ENCODE measurements at places on chromosomes 6 and 20.

- DNase-seq, result no peak
Observed at GRCh38 chr20:22460231-22460630, 124.1 kb downstream of the FOXA2 start.

DNA sequence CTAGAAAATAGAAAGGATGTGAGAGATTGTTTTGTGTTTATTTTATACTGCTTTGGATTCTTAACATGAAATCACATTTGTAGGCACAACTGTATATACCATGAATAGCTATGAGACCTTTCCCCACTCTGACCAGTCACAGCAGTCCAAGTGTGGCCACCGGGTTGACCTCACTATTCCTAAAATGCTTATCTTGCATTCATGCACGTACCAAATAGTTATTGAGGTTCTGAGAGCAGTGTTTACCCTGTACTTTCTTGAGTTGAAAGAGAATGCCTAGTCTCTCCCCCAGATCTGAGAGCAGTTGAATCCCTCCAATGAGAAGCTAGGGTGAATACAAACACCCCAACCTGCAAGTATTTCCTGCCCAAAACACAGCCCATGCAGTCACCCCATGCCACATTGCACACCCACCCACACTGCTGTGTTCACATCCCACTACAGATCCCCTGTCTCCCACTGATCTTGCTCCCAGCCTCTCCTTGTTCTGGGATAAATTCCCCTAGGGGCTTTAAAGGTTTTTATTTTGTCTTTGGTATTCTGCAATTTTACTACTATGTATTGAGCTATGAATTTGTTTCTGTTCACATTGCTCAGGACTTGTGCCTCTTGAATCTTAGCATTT, 51.6 kb downstream of the GOPC start:
- no peak for DNase-seq

DNA sequence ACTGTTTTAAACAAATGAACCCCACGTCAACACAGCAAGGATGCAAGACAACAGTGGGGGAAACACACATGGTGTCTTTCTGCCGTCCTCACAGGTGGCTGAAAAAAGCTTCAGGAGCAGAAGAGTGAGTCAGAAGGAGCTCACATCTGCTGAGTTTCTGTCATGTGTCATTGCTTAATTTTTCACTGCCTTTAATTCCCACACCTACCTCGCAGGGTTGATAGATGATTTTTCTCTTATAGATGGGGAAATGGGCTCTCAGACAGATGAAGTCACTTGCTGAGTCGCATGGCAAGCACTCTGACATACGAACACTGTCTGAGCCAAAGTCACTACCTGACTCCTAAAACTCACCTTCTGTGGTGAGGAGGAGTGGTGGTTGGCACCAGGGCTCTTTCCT, 28.3 kb upstream of the CARMIL1 start:
- no peak for DNase-seq

GRCh38 chr6:104969108-104969507, 12.2 kb downstream of the LIN28B start:
- DNase-seq, result no peak

DNA sequence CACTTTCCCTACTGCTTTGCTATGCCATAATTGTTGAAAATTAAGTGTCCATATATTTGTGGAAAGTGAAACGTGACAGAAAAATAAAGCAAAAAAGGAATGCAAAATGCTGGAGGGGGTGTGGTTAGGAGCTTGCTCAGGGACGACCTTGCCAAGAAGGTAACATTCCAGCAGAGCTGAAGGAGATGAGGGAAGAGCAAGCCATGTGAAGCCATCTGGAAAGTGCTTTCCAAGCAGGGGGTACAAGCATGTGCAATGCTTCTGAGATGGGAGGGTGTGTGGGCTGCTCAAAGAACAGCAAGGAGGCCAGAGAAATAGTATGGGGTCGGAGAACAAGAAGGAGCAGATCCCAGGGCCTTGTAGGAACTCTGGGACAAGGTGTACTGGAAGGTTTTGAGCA, 161.7 kb downstream of the ISM1 start:
- DNase-seq, result no peak

DNA sequence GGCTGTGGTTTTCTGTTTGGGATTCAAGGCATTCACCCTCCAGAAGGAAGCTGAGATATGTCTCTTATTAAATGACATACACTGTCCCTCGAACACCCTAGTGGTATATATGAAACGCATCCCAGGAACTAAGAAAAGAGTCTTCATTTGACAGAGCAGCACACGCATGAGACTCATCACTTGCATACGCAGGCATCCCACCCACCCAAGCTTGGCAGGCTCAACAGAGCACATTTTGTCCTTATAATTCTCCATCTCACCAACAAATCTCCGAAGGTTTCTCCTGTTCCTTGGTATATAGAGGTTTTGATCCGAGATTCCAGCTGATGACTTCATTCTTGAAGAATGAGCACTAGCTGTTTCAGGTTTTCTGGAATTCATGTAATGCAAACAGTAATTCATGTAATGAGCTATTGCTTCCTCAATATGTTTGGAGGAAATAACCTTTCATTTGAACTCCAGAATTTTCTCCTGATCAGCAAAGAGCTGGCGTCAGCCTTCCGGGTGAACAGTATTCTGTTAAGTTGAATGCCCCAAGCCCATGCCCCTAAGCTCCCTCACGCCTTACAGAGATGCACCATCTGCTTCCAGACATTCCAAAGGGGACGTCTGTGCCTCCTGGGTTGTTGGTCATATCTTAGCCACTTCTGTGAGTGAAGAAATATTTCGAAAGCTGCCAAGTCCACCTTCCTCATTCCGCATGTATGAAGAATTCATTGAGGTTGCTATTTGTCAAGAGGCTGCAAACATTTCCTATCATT, 66.0 kb upstream of the CDH4 start:
- DNase-seq, result peak; percentile 84

- DNase-seq, result no peak
Observed at GRCh38 chr6:78554341-78554740, 313.0 kb upstream of the IRAK1BP1 start.

GRCh38 chr6:116511424-116512110, at the start of gene CALHM5:
Gene CALHM5, plus strand, starts transcription at chr6:116511639. Its CDS starts 58 bp downstream, at chr6:116511697.
- peak; percentile 85 for DNase-seq

DNA sequence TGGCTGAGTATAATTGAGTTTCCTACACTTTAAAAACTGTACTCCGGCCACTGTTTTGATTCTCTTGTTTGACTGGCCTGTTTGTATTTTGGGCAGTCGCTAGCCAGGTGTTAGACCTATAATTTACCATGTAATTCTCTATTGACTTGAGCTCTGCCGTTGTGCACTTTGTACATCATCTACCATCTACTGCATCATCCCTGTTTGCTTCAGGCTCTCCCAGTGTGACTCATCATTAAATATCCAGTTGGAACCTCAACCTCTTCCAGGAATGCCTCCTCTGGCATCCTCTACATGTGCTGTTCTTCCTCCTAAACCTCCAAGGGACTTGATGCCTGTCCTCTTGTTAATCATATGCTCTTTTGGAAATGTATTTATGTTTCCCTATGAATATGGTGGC, 72.3 kb downstream of the FARS2 start:
- DNase-seq, result peak; percentile 68

GRCh38 chr6:133360194-133360593, 119.0 kb downstream of the EYA4 start:
- DNase-seq, result no peak
